ENCODE measurements at places on chromosomes 1 and 21. TPM values are rescaled to one million over a fixed set of nuclear protein-coding genes. Genes with fewer than 3 reads are reported as not detected.

DNA sequence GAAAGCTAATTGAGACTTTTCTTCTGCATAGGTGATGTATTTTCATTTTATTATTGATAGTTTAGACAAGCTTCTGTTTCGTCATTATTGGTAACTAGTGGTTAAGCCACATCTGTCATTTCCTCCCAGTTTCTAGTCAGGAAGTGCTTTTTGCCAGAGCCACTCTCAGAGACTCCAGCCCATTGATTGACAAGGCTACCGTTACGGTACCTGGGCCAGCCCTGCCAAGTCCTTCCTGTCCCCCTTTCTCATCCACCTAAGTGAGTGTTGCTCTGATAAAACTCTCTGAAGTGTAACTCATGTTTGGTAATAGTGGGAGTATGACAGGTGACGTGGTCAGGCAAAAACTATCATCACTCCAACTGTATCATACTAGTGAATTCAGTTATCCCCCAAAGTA is 29.6 kb upstream of the AGL start:
- H3K4me3 ChIP-seq, result no peak overlapping the region
- DNase-seq, result no peak
- no peaks in the 10 kb centered on the region for H3K27me3 ChIP-seq
- H3K36me3 ChIP-seq, result no peaks in the 10 kb centered on the region
- H3K4me1 ChIP-seq, result no peaks in the 10 kb centered on the region

Gene DDAH1
- total RNA-seq, result 87.9 TPM

Gene CFHR5
- total RNA-seq, result not detected

Gene EPHB2
- total RNA-seq, result 31.5 TPM

Gene COL11A1
- not detected for total RNA-seq
